ENCODE measurements at places on chromosomes 1 and 21. TPM values are rescaled to one million over a fixed set of nuclear protein-coding genes. Genes with fewer than 3 reads are reported as not detected.
A peak's percentile ranks its signal among the peaks of the same experiment; 100 is the strongest.

GRCh38 chr1:94648225-94649007 lies 106.9 kb upstream of the F3 start:
- no peak for DNase-seq

DNA sequence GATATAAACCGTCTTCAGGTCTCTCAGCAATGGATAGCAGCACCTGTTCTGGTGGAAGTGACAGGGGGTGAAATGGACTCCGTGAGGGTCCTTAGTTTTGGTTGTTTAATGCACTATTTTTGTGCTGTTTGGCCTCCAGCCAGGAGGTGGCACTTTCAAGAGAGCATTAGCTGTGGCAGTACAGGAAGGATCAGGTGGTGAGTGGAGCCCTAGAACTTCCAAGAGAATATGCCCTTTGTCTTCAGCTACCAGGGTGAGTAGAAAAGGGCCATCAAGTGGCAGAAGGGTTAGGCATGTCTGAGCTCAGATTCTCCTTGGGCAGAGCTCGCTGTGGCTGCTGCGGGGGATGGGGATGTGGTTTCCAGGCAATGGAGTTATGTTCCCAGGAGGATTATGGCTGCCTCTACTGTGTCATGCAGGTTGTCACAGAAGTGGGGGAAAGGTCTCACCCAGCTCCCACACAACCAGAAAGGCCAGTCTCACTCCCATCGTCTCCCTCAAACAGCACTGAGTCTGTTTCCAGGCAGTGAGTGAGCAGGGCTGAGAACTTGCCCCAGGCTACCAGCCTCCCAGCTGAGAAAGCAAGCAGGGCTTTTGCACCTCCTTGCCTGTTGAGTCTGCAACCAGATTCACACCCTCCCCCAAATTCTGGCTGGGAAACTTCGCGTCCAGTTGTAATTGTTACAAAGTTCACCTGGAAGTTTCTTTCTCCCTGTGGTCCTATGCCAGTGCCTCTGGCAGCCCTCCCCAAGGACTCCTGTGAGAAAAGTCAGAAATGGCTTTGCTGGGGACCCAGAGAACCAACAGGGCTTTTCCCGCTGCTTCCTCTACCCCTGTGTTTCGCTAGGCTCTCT lies 39.1 kb upstream of the TTLL7 start:
- DNase-seq, result no peak

- no peak for DNase-seq
Measured at GRCh38 chr1:36465731-36466369, 1.7 kb upstream of the MRPS15 start.

- DNase-seq, result no peak
Measured at GRCh38 chr21:25467896-25468295, 139.4 kb downstream of the MRPL39 start.

DNA sequence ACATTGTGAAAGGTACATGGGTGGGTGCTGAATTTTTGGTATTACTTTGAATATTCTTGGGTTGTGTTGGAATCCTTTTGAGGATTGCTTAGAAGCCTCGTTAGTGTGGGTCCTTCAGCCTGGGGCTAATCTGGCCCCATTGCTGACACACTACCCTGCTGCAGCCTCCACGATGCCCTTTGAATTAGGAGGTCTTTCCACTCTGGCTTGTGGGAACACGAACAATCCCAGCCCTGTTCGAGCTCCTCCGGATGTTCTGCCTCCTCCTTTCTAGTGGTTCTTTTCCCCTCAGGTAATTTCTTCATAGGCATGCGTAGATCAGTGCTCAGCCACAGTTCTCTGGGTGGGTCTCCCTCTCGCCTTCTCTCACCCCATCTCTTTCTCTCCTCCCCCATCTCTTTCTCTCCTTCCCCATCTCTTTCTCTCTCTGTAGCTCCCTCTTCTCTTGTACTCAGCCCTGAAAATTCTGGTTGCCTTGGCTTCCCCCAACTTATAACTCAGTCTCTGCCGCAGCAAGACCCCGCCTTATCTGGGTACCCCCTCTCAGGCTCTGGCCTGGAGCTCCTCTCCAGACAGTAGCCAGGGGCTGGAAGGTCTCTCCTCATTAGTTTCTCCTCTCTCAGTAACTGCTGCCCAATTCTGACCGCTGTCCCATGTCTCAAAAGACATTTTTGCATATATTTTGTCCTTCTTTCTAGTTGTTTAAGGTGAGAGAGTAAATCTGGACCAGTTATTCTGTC lies 46.0 kb upstream of the SLC19A1 start:
- DNase-seq, result no peak

DNA sequence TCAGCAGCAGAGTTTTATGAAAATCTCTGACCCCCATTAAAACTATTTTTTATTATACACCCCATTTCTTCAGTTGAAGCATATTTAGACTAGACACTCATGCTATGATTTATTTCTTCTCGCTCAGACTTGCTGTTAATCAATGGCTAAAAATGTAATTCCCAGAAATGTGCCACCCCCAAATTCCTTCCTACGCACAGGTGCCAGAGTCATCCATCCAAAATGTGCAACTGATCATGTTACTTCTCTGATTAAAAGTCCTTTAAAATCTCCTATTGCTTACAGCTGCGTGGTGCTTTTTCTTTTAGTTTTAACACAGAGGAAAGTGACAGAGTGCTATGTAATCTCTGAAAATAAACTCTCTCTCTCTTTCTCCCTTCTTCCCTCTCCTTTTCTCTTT lies 954.4 kb downstream of the NCAM2 start:
- DNase-seq, result no peak

DNA sequence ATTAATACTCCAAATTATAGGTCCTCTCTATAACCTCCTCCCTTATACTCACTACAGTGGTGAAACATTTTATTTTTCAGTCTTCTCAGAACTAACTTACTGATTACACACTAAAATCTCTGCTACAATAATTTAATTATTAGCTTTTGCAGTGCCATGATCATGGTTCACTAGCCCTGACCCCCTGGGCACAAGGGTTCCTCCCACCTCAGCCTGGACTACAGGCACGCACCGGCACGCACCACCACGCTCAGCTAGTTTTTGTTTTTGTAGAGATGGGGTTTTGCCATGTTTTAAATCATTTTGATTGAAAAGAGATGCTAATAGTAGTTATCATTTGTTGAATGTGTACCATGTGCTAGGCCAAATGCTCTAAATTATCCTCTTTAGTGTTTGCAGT lies 6.3 kb downstream of the PATJ start:
- DNase-seq, result no peak

DNA sequence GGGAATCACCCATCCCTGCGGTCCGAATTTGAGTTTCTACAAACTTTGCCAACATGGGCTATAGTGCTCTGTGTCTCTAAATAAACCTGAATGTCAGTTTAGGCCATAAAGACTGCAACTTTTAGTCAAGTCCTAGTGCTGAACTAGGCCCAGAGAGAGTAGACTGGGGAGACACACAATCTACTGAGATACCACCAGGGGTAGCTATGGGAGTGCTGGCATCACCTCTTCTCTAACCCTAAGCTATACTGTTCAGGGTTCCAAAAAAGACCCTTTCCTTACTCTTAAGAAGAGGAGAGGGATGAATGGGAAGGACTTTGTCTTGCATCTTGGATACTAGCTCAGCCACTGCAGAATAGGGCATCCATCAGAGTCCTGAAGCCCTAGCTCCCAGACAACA lies 866.7 kb upstream of the PRMT6 start:
- DNase-seq, result no peak

- DNase-seq, result peak; percentile 38
Measured at GRCh38 chr1:64540265-64540791, 70.4 kb downstream of the CACHD1 start.

Gene C1orf185
- not detected for total RNA-seq

- no peak for DNase-seq
Measured at GRCh38 chr1:223515926-223516325, 122.7 kb downstream of the CCDC185 start.

GRCh38 chr1:100869996-100870395 lies 24.6 kb downstream of the EXTL2 start:
- DNase-seq, result no peak

DNA sequence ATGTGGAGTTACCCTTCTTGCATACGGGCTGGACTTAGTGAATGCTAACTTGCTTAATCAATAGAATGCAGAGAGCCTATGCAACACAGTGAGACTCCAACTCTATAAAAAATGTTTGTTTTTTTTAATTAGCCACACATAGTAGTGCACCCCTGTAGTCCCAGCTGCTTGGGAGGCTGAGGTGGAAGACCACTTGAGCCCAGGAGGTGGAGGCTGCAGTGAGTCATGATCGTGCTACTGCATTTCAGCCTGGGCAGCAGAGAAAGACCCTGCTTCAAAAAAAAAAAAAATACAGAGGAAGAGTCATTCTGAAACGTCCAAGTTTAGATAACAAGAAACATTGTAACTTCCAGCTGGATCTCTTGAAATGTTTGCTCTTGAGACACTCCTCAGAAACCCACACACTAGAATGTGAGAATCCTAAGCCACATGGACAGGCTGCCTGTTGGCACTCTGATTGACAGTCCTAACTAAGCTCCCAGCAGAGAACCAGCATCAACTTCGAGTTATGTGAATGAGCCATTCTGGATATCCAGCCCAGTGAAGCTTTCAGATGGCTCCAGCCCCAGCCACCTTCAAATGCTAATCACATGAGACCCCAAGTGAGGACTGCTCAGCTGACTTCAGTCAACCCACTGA lies 20.0 kb upstream of the CAP1 start:
- no peak for DNase-seq

DNA sequence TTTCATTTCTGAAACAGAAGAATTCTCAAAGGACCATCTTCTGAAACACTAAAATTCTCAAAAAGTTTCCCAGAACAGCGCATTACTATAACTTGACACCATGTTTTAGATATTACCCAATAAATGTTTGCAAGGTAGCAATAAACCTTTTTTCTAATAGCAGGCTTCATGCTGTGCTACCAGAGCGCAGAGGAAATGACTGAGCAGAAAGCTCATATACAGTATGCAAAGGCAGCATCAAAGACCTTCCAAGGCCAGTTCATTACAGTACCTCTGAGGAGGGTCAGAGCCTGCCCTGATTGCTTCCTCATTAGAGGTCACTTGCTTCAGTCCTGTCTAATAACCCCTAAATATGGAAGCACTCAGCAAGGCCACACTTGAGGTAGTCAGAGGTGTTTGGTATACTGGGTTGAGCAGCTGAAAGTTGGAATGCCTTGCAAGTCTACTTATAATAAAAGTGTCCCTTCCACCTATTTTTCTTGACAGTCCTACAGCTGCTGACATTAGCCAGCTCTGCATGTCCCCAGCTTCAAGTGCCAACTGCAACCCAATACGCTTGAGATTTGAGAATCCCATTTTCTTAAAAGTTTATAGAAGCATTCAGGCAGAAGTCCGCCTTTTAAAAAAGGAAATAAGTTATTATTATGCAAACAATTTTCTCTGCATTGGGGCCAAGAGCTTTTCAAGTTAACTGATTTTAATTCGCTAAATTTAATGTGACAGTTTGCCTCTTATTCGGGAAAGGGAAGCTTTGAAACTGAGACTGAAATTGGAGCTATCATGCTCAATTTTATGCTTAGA lies 207.2 kb downstream of the ZC3H11B start:
- DNase-seq, result no peak

DNA sequence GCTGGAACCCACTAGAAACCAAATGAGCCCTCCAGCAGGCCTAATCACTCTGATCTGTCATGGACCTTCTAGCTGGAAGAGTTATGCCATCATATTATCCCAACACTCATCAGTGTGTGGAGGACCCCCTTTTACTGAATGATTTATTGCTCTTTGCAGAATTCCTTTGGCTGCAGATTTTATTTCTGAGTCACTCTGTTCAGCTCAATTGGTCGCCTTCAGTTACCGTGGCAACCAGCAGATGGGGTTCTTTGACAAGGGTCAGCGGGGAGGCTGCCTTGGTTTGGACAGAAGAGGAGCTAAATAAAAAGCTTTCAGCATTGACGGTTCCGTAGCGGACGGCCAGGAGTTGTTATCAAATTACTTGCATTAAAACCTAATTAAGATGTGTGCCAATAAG lies 220.1 kb downstream of the SDCCAG8 start:
- DNase-seq, result no peak

Gene S100A12
- total RNA-seq, result 4.0 TPM

DNA sequence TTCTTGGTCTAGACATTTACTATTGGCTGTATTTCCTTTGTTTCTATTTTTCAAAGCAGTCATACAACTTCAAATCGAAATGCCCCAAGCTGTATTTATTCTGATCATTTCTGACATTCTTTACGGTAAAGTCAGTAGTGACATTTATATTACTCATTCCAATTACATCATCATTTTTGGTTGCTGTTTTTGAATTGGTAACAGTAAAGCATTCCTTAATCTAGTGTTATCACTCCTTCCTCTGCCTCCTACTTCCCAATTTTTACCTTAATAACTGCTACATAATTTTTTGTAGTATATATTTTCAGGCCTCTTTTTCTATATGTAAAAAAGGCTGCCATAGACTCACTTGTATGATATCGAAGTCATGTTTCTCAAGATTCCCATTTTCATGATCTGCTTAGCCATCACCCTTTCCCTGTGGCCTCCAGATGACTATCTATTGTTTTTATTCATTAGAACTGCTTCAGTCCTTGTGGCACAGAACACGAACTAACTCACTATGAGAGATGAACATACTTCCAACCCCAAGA lies 167.2 kb downstream of the RUNX1 start:
- DNase-seq, result no peak

- DNase-seq, result no peak
Measured at GRCh38 chr1:18643154-18644012, 12.7 kb downstream of the PAX7 start.

Gene PKP1
- total RNA-seq, result not detected

- peak; percentile 50 for DNase-seq
Measured at GRCh38 chr1:21651214-21652042, 17.7 kb downstream of the RAP1GAP start.

Gene L1TD1
- 0.06 TPM for total RNA-seq

Gene MAB21L3
- total RNA-seq, result not detected

DNA sequence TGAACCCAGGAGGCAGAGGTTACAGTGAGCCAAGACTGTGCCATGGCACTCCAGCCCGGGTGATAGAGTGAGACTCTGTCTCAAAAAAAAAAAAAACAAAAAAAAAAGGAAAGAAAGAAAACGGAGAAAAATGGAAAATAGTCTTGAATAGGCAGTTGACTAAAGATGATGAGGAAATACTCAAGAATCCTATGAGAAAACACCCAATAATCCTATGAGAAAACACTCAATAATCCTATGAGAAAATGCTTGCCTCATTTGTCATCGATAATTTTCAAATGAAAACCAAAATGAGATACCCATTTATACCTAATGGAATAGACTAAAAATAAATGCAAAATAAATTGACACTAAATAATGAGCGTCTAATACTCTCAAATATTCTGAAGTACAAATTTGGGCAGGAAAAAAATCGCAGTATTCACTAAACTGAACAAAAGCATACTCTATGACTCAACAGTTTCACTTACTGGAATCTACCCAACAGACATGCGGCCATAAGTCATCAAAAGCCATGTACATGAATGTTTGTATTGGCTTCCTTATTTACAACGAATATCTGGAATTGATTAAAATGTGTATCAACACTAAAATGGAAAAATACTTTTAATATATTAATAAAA lies 733.9 kb upstream of the CHRM3 start:
- DNase-seq, result no peak

DNA sequence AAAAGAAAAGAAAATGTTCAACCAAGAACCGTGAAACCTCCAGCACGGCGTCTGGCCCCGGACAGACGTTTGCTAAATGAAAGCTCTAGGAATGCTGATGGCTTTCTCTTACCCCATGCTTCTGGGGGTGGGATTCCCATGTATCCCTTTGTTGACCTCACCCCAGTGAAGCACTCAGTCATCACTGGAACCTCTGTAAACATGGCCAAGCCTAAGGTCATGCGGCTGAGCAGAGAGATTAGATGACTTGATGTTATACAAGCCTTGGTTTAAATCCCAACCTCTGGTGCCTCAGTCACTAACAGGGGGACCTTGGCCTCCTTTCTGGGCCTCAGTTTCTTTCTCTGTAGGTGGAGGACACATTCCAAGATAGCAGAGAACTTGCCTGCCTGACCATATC lies 2.8 kb upstream of the MYOM3 start:
- no peak for DNase-seq

All from CD4-positive, alpha-beta T cell (primary cell).